HuH-7.5 (cell line): ENCODE measurements at places on chromosomes 12 and 14.

DNA sequence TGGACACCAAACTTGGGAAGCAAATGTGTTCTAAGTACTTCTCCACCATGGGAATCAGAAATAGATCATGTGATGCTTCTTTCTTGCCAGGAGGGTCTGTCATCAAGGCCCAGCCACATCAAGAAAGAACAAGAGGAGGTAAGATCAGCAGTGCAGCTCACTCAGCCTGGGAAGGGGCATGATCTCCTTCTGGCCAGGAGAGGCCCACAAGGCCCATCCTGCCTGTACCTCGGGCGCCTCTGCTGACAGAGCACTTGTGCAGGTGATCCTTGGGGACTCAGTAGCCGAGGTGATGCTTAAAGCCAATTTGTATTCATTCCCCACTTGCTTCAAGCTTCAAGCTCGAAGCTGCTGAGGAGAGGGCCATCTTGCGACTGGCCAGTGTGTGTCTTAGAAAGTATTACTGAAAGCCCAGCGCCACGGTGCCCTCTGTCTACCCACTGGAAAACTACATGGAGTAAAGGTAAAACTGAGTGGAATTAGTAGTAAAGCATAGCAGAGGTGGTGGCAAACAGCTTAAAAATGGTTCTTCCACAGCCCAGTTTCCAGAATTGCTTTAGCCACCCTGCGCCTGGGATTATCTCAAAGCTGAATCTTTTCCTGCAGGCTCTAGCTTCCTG lies 26.2 kb downstream of the RTRAF start:
- peak; percentile 12 for DNase-seq

GRCh38 chr12:68505970-68506369 lies 104.7 kb upstream of the RAP1B start:
- DNase-seq, result no peak

- no peak for DNase-seq
These were observed 44.0 kb upstream of the AMIGO2 start for GRCh38 chr12:47123730-47124129.

- DNase-seq, result no peak
These were observed 52.8 kb downstream of the CRADD start for GRCh38 chr12:93729934-93730333.

DNA sequence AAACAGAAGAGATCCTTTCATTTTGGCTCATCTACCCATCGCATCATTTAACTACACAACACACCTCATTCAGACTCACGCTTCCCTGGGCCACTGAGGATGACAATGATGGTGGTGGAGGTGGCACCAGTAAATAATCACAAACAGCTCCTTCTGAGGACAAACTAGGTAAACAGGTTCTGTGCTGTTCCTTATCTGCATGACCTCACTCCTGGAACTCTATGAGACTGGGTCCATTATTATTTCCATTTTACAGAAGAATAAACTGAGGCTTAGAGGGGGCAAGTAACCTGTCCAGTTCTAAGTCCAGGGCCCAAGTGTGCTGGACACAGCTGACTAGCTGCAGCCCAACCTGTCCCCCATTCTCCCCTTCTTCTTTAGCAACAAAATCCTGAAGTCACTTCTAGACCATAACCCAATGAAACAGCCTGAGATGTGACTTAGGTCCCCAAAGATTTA lies 50.4 kb downstream of the ITPK1 start:
- no peak for DNase-seq

DNA sequence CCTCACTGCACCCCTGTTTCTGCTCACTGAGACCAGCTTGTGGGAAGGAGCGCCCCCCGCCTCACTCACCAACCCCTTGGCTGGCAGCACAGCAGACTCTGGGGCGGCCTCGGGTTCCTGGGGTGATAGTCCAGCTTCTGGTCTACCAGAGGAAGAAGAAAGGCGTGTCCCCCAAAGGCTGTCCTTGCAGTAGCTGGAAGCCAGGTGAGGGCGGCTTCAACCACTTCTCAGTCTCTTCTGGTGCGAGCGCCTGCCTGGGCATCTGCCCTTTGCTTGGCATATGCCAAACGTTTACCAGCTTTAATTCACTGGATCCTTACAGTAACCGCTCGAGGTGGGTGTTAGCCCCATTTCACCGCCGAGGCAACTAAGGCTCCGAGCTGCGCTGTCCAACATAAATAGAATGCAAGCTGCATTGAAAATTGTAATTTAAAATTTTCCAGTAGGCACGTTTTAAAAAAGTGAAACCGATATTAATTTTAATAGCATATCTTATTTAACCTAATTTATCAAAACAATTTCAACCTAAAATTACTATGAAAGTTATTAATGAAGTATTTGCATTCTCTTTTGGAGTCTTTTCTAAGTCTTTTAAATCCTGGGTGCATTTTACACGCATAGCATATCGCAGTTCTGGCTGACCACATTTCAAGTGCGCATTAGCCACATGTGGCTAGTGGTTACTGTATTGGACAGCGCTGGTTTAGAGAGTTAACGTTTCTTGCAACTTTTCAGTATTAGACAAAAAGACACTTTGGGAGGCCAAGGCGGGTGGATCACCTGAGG lies 872 bp downstream of the FAM177A1 start:
- peak; percentile 27 for DNase-seq

DNA sequence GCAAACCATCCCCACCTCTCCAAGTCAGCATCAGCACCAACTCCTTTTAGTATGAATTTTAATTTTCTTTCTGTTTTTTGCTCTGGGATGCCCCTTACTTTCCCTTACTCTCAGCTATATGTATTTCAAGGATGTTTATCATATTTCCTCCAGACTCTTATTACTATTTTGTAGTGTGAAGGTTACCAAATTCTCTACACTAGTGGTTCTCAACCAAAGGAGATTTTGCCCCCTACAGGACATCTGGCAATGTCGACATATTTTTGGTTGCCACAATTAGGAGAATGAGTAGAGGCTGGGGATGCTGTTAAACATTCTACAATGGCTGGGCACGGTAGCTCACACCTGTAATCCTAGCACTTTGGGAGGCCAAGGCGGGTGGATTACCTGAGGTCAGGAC lies 29.1 kb upstream of the SOS2 start:
- DNase-seq, result peak; percentile 12

DNA sequence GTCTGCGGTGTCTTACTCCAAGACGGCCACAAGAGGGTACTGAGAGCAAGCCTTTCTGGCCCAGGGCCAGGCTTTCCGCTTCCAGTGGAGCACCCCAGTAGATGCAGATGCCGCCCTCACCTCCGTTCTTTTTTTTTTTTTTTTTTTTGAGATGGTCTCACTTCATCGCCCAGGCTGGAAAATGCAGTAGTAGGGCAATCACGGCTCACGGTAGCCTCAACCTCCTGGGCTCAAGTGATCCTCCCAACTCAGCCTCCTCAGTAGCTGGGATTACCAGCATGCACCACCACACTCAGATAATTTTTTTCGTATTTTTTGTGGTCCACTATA lies 5.6 kb upstream of the LBHD2 start:
- DNase-seq, result peak; percentile 92

- no peak for DNase-seq
These were observed 2.1 kb downstream of the KRT84 start for GRCh38 chr12:52383331-52383730.

- DNase-seq, result no peak
These were observed 1552.1 kb downstream of the AACS start for GRCh38 chr12:126617312-126617711.

GRCh38 chr12:122820838-122821271 lies 14.4 kb upstream of the HIP1R start:
- DNase-seq, result no peak

DNA sequence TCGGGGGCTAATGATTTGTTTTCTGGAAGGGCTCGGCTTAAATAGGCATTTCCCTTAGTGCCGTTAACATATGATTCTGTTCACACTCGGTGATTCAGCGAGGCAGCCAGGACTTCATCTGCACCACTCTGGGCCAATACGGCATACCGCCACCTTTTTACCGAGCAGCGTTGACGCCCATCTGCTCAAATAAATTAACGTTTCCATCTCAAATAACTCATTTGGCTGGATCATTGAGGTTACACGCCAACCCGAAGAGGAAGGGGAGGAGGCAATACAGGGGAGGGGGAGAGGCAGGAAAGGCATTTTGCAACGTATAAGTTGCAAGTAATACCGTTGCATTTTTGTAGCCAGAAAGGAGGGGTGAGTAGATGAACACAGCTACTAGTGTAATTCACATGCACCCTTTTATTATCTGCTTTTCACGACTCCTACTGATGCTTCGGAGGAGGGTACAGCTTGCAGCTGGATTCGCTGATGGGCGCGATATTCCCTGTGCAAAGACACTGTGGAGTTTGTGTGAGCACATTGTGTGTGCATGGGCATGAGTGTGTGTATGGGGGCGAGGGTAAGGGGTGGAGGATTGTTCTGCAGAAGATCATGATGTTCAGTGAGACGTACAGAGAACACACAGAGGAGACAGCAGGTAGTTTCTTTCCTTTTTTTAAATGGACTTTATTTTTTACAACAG lies 45.9 kb downstream of the MAP1LC3B2 start:
- DNase-seq, result no peak

- DNase-seq, result no peak
These were observed 56.8 kb downstream of the GNG2 start for GRCh38 chr14:51917193-51917592.

GRCh38 chr12:75389061-75389460 lies 1.8 kb upstream of the GLIPR1L2 start:
- no peak for DNase-seq
